Stimulated activated CD4-positive, alpha-beta T cell treated with anti-CD3 and anti-CD28 coated beads, Interleukin-1b, Interleukin-23, amount 100 ng/mL, for 1 hour (primary cell): ENCODE measurements at places on chromosomes 7 and 10.

DNA sequence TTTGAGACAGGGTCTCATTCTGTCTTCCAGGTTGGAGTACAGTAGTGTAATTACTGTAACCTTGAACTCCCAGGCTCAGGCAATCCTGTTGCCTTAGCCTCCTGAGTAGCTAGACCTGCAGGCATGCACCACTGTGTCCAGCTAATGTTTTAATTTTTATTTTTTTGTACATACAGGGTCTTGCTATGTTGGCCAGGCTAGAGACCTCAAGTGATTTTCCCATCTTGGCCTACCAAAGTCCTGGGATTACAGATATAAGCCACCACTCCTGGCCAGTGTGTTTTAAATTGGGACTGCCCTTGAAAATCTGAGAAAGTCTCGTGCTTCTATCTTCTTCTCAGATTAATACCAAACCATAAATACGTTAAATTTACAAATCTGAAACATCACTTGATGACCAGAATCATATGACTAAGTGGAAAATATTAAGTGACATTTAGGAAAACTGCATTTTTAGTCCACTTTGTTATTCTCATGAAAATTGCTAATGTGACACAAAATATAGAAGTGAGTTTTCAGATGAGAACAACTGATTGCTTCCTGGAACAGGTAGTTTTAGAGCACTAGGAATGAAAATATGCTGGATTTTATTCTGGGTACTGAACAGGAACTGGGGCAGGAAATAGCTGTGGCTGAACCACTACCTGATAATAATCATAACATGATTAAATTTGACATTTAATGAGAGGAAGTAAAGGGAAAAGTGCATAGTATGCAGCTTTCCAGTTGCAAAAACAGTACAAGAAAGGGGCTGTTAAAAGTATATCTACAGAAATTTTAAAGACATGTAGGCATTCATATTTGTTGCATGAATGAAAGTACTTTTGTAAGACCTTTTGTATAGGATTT, 4.2 kb downstream of the PHTF2 start:
- no peak for DNase-seq

GRCh38 chr7:34842782-34843181, 184.8 kb downstream of the NPSR1 start:
- DNase-seq, result no peak

GRCh38 chr7:98568891-98569290, 48.2 kb upstream of the NPTX2 start:
- no peak for DNase-seq

GRCh38 chr10:58326967-58327381, 7.8 kb upstream of the UBE2D1 start:
- DNase-seq, result no peak

DNA sequence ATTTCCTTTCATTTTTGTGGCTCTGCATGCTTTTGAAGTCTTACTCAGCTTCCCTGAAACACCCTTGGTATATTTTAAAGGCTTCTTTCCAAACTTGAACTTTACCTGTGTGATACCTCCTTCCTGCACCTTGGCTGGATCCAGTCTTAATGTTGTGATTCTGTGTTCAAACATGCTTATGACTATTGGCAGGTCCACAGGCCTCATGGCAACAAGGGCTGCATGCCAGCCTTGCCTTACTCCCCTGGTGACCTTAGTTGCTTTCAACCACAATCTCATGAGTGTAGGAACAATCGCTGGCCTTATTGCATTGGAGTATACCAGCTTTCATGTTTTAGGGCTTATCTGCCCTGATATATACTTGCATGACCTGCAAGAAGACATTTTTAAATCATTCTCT, 238.7 kb downstream of the KIF20B start:
- DNase-seq, result no peak

DNA sequence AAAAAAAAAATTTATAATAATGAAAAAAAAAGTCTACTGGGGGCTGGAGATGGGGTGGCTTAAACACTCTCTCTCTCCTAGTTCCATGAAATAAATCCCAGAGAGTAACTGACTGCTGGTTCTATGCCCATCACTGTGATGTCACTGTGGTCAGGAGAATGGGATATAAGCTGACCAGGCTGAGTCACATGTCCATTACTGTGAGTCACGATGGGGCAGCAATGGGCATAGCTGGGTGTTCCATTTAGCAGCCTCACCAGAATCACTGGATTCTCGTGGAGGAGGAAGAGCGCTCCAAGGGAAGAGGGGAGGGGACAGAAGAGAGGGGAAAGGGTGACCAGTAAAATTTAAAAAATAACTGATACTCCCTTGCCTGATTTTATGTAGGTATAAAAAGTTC, 37.1 kb downstream of the MASTL start:
- no peak for DNase-seq

DNA sequence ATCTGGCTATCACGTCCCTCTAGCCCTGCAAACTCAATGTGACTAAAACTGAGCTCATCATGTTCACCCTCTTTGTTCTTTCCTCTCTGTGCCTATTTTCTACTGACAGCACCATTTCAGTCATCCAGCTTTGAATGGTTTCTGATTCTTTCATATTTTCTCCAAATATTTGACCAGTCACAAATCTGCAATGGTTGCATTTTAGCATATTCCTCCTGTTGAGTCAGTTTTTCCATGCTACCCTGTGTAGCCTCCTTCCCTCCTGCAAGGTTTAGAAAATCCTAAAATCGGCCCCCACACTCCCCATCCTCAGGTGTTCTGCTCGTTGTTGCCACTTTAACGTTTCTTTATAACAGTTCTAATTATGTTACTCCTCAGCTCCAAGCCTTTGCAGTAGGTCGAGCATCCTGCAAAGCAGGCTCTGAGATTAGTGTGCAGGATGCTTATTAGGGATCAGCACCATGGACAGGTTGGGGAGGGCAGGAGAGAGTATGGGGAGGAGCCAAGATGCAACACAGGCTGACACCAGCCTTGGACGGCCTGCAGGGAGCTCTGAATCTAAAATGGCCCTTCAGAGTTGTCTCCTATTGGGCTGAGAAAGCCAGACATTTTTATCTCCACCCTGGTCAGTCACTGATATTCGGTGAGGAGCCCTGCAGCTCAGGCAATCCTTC, 531.0 kb upstream of the COBL start:
- no peak for DNase-seq

GRCh38 chr10:62919776-62920175, 103.6 kb upstream of the EGR2 start:
- DNase-seq, result no peak

GRCh38 chr10:613271-614138, 76.0 kb downstream of the DIP2C start:
- no peak for DNase-seq

DNA sequence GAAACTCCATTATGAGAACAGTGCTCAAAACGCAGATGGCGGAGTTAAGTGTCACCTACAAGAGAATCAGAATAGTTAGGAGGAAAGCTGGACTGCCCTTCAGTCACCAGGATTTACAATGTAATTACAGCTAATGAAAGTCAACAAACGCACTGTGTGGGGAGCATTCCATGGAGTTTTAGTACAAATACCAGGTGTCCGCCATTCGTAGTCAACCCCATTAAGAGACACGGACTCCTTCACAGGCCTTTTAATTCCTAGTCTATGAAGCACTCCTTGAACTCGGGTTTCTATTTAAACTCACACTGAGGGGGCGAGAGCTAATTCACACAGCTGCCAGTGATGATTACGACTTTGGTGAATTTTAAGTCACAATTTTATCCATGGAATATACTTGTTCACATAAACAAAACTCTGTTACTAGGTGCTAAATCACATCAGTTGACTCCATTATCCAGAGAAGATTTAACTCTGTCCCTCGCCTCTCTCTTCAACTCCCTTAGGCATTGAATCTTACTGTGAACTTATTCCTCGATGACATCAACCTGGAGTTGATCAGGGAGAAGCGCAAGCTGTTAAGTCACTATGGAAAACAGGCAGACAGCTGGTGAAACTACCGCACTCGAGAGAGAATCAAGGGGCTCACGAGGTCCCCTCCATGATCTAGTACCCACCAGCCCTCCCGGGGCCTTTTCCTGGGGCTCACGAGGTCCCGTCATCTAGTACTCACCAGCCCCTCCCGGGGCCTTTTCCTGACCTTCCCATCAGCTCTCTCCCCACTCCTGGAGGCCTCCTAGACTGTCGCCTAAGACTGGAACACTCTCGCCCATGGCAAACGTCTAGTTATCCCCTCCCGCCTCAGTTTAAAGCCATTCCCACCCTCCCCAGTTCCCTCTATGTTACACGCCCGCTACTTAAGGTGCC, 1.5 kb downstream of the ZFAND2A start:
- no peak for DNase-seq

- DNase-seq, result no peak
Observed at GRCh38 chr7:45223728-45224630, 66.4 kb downstream of the RAMP3 start.

DNA sequence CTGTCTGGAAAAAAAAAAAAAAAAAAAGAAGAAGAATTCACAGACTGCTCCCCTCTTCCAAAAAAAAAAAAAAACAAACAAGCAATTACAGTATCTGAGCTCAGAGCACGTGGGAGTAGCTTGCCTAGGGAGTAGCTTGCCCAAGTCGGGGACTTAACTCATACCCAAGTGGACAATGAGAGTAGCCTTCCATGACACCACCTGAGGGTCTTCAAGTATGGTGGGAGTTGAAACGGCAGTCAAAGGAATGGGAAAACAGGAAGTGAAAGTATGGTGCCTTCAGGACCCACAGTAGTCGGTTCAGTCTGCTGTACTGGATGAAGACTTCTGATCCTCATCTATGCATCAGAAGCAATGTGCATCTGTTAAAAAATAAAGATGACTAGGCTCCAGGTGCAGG, 10.6 kb downstream of the VOPP1 start:
- DNase-seq, result no peak

DNA sequence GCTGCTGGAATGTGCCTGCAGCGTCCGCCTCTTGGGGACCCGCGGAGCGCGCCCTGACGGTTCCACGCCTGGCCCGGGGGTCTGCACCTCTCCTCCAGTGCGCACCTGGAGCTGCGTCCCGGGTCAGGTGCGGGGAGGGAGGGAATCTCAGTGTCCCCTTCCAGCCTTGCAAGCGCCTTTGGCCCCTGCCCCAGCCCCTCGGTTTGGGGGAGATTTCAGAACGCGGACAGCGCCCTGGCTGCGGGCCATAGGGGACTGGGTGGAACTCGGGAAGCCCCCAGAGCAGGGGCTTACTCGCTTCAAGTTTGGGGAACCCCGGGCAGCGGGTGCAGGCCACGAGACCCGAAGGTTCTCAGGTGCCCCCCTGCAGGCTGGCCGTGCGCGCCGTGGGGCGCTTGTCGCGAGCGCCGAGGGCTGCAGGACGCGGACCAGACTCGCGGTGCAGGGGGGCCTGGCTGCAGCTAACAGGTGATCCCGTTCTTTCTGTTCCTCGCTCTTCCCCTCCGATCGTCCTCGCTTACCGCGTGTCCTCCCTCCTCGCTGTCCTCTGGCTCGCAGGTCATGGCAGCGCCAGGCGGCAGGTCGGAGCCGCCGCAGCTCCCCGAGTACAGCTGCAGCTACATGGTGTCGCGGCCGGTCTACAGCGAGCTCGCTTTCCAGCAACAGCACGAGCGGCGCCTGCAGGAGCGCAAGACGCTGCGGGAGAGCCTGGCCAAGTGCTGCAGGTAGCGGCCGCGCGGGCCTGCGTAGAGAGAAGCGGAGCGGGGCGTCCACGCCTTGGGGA, 645 bp downstream of the SLC26A4 start:
- DNase-seq, result no peak

- DNase-seq, result no peak
Observed at GRCh38 chr10:44859546-44860285, 51.4 kb upstream of the TMEM72 start.

DNA sequence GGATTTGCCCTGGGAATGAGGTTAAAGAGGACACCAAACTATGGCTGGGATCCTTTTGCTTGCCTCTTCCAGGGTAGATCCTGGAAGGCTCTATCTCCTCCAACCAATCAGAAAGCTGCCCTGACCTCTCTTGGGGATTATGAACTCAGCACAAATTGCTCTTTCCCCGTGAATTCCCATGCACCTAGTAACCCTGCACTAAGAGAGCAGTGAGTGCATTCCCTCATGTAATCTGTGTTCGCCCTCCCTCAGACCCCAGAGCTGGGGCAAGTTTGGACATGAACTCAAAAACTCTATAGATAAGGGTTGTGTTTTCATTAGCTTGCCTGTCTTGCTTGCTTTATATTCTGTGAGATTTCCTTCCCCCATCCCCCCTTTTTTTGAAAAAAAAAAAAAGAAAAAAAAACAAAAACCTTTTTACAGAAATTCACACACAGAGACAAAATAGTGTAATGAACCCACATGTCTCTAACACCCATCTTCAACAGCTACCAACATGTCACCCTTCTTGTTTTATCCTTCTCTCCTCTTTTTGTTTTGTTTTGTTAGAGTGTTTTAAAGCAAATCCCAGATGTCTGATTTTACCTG, 225.5 kb upstream of the TCF7L2 start:
- no peak for DNase-seq

DNA sequence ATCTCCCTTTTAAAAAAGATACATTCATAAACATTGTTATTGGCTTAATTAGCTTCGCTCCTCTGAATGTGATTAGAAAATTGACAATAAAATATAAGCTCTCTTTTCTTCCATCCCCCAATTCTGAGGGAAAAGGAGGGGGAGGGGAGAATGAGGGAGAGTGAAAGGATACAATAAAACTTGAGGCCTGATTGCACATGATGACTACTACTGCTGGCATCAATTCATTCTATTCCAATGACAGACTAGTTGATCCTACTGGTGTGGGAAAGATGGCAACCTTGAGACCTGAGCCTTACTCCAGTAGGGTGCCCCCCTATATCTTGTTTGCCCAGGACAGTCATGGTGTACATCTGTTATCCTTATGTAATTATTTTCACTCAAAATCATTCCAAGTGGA, 4.5 kb upstream of the IQUB start:
- DNase-seq, result no peak

GRCh38 chr7:94087664-94088352, 83.7 kb upstream of the BET1 start:
- DNase-seq, result peak; percentile 10

- DNase-seq, result no peak
Observed at GRCh38 chr10:61869774-61870525, 31.5 kb upstream of the ARID5B start.

DNA sequence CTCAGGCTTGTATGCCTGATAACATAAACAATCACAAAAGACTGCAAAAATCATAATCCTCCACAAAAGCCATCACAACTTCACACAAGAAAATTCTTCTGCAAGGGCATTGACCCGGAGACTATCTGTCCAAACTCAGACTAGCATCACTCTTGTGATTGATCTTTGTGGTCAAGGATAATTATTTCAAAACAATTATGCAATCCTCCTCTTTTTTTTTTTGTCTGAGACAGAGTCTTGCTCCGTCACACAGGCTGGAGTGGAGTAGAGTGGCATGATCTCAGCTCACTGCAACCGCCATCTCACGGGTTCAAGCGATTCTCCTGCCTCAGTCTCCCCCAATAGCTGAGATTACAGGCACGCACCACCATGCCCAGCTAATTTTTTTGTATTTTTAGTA, 22.2 kb downstream of the CDNF start:
- DNase-seq, result no peak

DNA sequence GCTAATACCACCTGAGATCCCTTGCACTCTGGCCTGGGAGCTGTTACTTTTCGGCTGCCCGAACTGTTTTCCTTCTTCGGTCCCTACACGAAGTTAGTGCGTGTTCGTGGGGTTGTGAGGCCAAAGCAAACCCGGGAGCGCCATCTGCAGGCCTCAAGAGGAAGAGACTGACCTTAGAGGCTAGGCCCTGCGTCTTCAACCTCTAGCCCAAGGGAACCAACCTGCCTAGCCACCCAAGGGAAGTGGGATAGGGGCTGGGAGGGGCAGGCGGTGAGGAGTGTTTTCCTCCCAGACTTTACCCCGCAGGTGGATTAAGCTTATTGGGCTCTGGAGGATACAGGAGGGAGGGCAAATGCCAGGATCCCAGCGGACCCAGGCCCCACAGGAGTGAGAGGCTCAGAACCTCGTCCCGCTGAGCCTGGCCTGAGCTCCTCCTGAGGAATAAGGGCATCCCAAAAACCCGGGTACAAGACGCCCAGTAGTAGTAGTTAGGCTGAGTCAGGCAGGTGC, 1.7 kb upstream of the PAX2 start:
- no peak for DNase-seq
